Fibroblast of mammary gland (primary cell): ENCODE measurements at places on chromosomes 6 and 20.

- DNase-seq: no peak
Measured at GRCh38 chr20:41176711-41177552, 39.6 kb downstream of the PLCG1 start.

DNA sequence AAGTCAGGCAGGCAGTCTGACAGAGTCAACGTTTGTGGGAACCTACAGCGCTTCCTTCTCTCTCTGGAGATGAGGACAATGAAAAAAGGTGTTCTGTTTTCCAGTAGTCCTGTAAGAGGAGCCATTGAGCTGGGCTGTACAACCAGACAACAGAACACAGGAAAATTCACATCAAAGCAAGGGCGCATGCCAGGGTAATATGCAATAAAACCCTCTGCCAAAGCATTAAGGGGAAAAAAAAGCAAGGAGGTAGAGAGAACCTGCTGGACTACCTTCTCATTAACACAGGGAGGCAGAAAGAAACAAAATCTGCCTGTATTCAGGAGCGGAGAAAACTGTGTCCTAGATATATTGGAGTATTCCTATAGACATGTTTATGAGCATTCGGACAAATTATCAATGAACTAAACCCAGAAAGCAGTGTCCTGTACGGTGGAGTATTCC lies 1.3 kb downstream of the RNF24 start:
- DNase-seq: peak; percentile 88

GRCh38 chr20:37114012-37114411 lies 18.2 kb upstream of the RBL1 start:
- DNase-seq: no peak

DNA sequence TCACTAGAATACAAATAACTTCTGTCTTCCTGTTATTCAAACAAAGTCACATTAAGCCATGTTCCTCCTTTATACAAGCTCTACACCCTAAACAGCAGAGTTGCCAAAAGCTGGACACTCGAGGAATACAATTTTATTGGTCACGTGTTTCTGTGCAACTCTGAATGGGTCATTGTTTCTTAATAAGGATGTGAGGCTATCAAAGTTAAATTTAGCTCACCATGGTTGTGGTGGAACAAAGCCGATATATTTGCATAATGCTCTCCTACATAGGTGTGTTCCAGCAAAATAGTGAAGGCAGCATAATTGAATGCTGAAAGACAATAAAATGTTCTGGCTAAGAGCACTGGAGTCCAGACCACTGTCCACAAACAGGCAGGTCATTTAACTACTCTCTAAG lies 36.9 kb upstream of the CD2AP start:
- DNase-seq: no peak

GRCh38 chr6:35105078-35105477 lies 36.1 kb downstream of the TCP11 start:
- DNase-seq: no peak

- no peak for DNase-seq
Measured at GRCh38 chr20:61605283-61605682, 353.2 kb downstream of the CDH4 start.

GRCh38 chr6:42561986-42562385 lies 1.8 kb upstream of the UBR2 start:
- no peak for DNase-seq

DNA sequence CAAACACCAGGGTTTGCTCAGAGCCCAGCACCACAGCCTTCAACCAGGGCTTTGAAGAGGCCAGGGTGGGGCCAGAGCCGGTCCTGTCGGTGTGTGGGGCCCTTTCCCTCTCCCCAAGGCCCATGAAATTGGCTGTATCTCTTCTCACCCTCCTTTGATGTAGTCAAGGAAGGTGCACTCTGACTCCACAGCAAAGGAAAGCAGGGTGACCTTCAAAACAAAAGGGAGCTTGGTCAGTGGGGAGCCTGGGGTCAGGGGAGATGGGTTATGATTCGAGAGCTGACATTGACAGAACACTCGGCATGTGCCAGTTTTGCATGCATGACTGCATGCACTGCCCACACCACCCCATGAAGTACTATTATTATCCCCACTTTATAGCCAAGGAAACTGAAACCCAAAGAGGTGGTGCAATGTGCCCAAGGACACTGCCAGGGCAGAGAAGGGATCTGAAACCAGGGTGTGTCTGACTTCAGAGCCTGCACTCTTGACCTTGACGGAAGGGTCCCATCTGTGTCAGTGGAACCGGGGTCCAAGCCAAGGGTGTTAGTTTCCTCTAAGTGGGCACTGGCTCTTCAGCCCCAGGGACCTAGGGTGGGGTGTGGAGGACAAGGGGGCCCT lies 55.4 kb downstream of the RAB44 start:
- DNase-seq: no peak

DNA sequence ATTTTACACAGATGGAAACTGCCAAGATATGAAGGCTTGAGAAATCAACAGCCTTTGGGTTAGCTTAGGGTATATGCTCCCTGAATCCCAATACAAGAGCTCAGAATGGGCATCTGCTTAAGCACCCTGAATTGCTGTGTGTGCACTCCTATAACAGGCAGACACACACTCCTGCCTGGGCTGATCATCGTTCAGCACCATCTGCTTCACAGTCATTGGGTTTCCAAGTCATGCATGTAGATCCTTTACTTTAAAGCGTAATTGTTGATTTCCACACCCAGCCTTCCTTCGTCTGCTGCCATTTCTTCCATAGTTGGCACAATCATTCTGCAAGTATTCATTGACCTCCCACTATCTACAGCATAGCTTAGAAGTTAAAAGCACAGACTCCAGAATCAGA lies 263.5 kb downstream of the CBLN4 start:
- DNase-seq: no peak

DNA sequence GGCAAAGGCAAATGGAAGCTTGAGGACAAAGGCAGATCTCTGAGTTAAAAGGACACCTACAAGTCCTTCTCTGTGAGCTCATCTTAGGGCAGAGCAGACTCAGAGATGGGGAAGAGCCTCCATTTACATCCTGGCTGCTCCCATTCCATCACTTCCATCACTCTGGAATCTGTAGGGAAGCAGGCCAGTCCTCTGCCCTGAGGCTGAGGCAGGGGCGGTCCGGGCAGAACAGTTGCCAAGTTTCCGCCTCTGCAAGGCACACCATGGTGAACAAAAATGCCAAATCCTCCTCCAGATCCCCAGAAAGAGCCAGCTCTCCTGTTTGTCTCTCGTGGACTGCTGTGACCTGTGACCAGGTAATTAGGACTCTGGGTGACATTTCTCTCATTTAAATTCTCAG lies 209.6 kb upstream of the SSTR4 start:
- DNase-seq: no peak

GRCh38 chr6:106977246-106977645 lies 2.7 kb upstream of the CD24 start:
- DNase-seq: no peak

DNA sequence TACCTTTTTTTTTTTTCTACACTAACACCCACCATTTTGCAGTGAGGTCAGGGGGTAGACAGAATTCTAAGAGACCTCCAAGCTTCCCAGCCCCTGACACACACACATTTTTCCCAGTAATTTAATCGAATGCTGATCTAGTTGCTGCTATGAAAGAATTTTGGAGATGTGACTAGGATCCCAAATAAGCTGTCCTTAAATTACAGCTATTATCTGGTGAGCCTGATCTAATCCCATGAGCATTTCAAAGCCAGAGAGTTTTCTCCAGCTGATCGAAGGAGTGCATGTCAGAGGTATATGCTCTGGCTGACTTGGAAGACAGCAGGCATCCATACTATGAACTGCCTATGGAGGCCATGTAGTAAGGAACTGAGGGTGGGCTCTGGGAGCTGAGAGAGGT lies 503.8 kb upstream of the MARCKS start:
- no peak for DNase-seq

GRCh38 chr6:34583461-34583860 lies 27.3 kb upstream of the SPDEF start:
- DNase-seq: no peak

GRCh38 chr6:150138638-150139037 lies 4.2 kb upstream of the PPP1R14C start:
- DNase-seq: no peak

DNA sequence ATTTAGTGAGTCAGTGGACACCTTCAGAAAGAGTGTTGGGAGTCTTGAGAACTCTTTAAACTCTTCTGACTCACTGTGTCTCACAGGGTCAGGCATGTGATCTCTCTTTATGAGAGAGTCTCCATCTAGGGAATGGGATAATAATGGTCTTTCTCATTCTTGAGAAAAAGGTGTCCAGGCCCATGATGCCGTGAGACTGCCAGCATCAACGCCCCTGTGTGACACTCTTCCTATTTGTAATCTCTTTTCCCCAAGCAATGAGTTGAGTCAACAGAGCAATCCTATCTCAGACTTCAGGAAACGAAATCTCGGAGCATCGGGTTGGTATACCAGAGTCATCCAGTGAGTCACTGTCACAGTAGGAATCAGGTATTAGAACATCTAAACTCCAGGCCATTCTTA lies 82.3 kb upstream of the BMP2 start:
- DNase-seq: peak; percentile 21

DNA sequence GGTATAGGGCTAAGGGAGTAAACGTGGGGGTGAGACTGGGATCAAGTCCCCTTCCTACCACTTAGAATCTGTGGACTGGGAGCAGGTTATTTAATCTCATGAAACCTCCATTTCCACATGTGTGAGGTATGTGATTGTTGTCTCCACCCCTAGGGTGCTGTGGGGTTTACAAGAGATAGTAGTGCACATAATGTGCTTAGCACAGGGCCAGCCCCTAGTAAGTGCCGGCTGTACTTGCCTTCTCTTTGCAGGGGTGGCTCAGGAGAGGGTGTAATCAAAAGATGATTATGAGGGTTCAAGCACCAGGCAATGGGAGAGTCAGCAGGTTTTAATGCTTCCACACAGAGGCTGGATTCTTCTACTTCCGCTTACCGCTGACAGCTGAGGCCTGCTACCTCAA lies 6.9 kb downstream of the NT5E start:
- no peak for DNase-seq

- DNase-seq: peak; percentile 27
Measured at GRCh38 chr6:146542881-146543210, 787 bp upstream of the RAB32 start.

GRCh38 chr20:61573415-61574305 lies 321.6 kb downstream of the CDH4 start:
- DNase-seq: no peak

DNA sequence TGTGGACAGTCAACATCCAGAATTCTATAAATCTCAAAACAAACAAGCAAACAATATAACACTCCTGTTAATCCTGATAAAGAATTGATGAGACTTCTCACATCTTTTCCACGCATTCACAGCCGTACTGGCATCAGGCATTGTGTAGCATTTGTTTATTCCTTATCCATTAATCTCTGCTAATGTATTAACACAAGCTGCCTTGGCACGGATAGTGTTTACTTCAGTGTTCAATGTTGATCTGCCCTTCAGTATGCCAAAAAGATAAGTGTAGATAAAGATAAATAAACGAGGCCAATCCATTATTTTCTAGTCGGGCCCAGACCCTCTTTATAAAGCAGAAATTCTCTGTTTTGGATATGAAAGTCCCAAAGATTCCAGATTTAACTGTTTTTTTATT lies 16.1 kb downstream of the UFL1 start:
- DNase-seq: no peak
